NCI-H1092 treated with DMSO at 0.1 percent for 48 hours (cell line): ENCODE measurements at places on chromosomes 12 and 14.

DNA sequence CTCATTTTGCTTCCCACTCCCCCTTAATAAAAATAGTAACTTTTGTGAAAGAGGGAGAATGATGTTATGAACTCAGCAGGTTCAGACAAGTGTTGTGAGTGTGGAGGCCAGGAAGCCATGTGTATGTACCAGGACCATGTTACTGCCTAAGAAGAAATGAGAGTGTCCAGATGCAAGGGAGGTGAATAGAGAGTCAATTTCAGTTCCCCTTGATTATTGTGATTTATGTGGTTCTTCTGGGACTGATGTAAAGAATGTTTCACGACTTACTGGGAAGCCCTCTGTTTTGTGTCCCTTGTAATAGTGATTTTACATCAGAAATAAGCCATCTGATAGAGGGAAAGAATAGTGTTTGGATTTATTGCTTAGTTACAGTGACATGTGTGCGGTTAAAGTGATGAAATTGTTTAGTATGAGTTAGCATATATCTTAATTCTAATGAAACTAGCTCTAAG, 32.5 kb downstream of the FBXO34 start:
- DNase-seq: no peak

DNA sequence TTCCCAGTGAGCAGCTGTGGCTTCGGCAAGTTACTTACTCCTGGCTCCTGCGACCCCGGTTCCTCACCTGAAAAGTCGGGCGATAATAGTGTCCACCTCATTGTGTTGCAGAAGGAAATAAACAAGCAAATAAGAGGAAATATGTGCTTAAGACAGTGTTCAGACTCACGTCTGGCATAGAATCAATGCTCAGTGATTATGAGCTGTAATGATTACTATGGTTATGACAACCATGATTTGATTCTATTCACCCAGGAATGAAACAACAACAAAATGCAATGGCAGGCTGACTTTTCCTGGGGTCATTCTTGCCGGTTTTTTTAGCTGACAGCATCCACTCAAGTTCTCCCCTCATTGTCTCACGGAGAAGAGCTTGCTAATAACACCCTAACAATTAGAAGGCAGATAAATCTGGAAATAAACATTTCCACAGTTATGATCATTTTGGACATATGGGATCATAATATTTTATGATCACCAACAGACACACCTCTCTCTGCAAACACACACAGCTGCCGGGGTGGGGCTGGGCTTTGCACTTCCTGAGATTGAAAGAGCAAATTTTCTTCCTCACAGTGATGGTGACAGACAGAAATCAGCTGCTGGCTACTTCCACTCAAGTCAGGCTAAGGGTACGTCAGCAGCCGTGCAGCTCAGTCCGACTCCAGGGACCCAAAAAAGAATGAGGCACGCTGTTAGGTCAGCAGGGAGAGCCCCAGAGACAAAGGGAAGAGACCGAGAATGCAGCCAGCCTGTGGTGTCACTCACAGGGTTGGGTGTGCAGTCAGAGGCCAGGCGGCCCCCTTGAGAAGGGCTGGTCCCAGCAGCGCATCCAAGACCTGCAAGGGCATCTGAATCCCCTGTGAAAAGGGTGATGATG, 158.0 kb downstream of the RIMBP2 start:
- peak; percentile 36 for DNase-seq

- DNase-seq: no peak
Measured at GRCh38 chr12:129657179-129657578, 246.6 kb downstream of the TMEM132D start.

DNA sequence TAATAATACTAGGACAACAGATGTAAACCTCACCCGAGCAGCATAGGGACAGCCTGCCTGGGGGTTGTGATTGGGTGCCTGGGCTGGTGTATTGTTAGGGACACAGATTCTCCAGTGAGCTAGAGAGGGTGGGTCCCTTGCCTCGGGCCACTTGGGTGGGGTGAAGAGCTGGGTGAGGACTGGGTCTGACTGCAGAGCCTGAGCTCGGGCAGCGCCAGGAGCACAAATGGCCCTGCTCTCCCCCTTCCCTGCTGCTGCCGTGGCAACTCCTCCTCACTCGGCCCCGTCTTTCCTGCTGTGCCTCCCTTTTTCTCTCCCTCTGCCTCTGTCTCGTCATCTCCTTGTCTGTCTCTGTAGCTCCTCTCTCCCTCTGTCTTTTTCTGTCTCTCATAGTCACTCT, 115.4 kb downstream of the GLT1D1 start:
- DNase-seq: peak; percentile 27

- peak; percentile 59 for DNase-seq
Measured at GRCh38 chr12:77064896-77065360, 441 bp downstream of the E2F7 start.

GRCh38 chr14:66041582-66041981, 444.6 kb upstream of the CCDC196 start:
- DNase-seq: no peak

DNA sequence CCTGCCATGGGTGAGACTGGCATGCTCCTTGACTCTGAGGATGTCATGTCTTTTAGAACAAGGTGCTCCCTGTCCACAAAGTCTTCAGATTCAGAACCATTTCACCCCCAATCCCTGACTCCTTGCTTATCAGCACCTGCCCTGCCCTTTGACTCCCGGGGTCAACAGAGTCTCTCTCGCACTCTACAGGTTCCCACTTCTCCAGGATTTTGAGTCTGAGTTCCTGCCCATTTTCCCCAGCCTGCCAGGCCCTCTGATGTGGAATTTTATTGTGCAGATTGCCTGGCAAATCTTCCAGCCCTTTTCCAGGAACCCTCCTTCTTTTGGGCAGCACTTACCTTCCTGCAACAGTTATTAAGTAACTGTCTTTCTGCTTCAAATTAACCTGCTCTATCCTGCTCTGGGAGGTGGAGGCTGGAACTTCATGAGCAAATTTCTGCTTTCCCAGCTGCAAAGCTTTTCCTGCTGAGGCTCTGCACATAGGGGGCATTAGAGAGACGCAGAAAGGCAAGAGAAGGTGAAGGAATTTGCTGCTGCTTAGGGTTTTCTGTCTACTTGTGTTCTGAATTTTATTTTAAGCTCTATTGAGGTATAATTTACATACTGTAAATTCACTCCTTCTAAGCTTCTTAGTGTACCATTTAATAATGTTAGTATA, 259.1 kb downstream of the PCNX1 start:
- peak; percentile 13 for DNase-seq

DNA sequence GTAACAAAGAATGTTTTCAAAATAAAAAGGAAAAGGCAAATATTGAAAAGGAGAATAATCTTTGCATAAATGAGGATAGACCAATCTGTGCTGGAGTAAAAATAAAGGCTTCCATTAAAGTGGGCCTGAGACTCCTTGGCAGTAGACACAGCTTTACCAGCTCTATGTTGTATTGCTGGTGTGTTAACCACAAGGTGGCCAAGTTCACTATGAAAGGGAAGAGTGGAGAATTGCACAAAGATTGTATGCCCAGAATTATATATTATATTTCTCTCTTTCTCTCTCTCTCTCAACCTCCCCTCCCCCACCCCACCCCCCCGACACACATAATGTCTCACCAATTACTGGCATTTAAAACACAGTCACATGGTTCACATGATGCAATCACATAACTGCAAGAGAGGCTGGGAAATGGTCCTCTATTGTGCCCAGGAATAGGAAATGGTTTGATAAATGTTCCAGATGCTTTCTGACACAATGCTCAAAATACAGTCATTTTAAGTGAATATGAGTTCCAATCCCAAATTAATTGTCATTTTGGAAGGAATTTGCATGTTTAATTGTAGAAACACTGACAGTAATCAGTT, 222.6 kb upstream of the SYT1 start:
- DNase-seq: no peak

DNA sequence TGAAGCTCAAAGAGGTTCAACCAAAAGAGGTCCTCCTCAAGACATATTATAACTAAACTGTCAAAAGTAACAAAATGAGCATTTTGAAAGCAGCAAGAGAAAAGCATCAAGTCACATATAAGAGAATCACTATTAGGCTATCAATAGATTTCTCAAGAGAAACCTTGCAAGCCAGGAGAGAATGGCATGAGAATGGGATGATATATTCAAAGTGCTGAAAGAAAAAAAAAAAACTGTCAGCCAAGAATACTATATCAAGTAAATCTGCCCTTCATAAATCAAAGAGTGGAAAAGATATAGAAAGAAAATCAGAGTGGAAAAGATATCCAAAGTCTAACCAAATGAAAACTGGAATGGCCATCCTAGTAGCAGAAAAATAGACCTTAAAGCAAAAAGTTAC, 39.3 kb upstream of the TSPAN11 start:
- DNase-seq: no peak

DNA sequence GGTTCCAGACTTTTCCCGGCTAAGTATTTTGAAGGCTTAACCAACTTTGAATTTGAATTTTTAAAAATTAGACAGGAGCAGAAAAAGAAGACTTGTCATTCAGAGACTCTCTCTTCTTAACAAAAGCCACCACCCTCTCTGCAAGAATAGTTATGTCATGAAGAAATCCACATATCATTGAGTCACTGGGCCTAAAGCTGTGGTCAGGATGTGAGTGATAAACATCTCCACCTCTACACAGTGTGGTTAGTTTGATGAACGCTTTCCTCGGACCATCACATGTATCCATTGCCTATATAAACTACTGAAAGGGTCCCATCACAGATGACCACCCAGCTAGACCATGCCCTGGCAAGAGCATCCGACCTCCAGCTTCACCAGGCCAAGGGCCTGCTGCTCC, 226.1 kb downstream of the KSR2 start:
- DNase-seq: no peak
